Glomerular endothelial cell (primary cell): ENCODE measurements at places on chromosomes 3 and 15. TPM values are rescaled to one million over a fixed set of nuclear protein-coding genes. Genes with fewer than 3 reads are reported as not detected.

Gene CMTM8
- total RNA-seq: 2.7 and 5.6 TPM in 2 replicates

Gene CDC25A
- total RNA-seq: 2.7 and 9.7 TPM in 2 replicates

Gene SHC4
- 1.1 and 2.8 TPM in 2 replicates for total RNA-seq

Gene ANKRD63
- 0.18 TPM in 1 of 2 replicates, not detected in the other for total RNA-seq

Gene NCKIPSD
- total RNA-seq: 18.6 and 34.7 TPM in 2 replicates
